ENCODE measurements at places on chromosomes 3 and 15.

- no peak for DNase-seq
These were observed 288.3 kb upstream of the TGFBR2 start for GRCh38 chr3:30318110-30318509.

- no peak for DNase-seq
These were observed 34.3 kb downstream of the INTS14 start for GRCh38 chr15:65576664-65577063.

- no peak for DNase-seq
These were observed 33.8 kb upstream of the XIRP1 start for GRCh38 chr3:39226106-39226741.

DNA sequence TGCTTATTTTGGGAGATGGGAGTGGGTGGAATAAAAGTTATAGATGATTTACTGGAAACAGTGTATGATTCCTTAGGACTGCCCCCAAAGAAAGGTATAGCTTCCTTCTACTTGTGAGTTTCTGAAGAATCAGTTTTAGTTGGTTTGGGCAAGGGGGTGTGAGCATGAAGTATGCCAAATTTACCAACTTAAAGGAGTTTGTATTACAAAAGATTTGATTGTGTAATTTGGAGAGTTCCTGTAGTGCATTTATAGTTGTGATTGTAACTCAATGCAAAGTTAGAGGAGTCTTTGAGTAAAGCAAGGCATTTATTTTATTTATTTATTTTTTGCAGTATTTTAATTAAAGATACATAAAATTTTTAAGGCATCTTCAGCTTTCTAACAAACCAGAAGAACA, 42.8 kb downstream of the TSC22D2 start:
- no peak for DNase-seq

DNA sequence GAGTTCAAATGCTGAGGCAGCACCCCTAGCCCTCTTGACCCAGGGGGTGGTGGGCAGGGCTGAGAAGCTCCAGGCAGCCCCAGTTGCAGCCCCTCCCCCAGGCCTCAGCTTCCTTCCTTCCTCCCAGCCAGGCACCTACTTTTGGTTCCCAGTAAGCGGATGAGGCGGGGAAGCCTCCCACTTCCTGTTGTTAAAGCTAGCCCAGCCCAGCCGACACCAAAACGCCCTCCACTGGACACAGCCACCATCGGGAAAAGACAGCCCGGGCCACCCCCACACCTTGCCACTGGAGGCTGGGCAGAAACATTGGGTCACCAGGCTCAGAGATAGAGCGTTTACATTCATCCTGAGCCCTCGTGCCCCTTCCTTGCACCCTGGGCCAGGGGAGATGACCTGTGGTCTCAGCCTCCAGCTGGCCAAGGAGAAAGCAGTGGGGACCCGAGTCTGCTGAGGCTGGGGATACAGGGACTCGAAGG, 3.5 kb downstream of the DUSP7 start:
- DNase-seq: peak; percentile 21

DNA sequence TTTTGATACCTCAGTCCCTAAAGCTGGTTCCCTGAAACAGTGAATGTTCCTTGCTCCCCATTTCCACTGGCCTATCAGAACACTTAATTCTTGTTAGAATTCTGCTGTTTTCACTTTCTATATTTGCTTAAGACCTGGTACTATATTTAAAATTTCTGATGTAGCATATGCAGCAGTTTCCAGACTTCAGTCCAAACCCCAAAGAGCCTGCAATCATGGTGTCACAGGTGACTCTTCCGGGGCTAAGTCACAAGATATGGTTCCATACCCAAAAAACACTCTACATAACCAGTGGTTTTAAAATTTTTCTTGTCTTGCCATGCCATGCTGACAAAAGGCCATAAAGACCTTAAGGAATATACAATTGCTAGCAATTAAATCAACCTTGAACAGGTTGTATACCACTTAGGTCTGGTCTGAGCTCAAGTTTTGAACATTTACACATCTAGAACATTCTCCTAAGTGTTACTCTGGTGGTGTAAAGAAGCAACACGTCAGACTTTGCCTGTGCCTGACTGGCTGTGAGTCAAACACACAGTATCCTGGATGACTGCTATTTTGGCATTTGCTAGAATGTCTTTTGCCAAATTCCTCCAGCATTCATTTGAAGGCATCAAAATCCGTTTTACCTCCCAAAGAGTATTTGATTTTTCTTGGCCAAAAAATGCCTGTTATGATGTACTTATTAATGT, 160.0 kb downstream of the FRMD5 start:
- DNase-seq: no peak

- no peak for DNase-seq
These were observed 139.4 kb downstream of the RPLP1 start for GRCh38 chr15:69591905-69592508.

DNA sequence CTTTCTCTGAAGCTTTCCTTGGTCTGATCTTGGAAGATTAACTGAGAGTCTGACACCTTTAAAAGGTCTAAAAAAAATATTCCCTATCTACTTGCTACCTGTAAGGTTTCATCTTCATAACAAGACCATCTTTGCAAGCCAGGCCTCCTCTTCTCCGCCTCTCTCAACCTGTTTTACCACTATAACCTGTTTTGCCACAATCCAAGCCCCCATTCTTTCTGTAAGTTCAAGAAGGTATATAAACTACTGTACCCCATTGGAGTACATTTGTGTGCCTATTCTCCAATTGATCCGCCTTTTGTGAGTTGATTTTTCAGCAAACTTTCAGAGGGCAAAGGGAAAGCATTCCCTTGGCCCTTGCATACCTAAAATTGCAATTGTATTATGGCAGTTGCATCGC, 319.3 kb upstream of the NECTIN3 start:
- no peak for DNase-seq

- DNase-seq: no peak
These were observed 10.8 kb downstream of the RASL12 start for GRCh38 chr15:65056868-65057548.

GRCh38 chr3:62134061-62134496, 239.3 kb downstream of the FEZF2 start:
- DNase-seq: no peak

DNA sequence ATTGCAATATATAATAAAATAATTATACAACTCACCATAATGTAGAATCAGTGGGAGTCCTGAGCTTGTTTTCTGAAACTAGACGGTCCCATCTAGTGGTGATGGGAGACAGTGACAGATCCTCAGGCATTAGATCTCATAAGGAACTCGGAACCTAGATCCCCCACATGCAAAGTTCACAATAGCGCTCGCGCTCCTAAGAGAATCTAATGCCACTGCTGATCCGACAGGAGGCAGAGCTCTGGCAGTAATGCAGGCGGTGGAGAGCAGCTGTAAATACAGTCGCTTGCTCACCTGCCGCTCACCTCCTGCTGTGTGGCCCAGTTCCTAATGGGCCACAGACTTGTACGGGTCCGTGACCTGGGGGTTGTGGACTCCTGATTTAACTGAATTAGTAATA, 87.8 kb downstream of the P3H2 start:
- no peak for DNase-seq

DNA sequence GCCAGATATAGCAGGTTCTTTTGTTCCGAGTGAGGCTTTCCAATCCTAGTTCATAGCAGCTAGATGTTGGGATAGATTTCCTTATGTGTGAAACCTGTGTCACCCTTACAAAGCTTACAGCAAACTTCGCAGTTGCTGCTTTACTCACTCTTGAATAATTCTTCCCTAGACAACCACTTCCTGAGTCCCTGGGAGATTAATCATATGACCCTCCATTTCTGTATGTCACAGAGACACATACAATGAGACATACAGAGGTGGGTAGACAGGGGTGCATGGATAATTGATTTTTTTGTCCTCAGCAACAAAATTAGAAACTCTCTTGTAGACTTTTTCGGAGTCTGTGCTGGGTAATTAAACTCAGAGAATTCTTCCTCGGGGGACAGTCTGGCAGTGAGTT, 163.2 kb downstream of the NSUN3 start:
- no peak for DNase-seq

GRCh38 chr3:139173372-139174108, 128.8 kb upstream of the PRR23C start:
- DNase-seq: no peak

DNA sequence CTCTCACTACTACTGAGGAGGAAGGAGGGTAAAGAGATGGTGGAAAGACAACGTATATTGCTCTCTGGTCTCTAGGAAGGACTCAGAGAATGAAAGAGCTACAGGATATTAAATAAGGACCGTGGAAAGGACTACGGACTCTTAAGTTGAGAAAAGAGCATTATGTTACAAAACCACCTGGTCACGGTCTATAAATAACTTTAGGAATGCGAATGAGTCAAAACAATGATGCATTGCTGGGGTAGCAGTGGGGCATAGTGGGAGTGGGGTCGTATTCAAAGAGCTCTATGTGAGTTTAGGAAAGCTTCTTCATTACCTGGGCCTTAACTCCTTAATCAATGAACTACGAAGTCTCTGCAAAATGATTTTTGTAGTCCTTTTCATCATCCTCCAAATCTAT, 295.7 kb upstream of the SOX14 start:
- DNase-seq: no peak

DNA sequence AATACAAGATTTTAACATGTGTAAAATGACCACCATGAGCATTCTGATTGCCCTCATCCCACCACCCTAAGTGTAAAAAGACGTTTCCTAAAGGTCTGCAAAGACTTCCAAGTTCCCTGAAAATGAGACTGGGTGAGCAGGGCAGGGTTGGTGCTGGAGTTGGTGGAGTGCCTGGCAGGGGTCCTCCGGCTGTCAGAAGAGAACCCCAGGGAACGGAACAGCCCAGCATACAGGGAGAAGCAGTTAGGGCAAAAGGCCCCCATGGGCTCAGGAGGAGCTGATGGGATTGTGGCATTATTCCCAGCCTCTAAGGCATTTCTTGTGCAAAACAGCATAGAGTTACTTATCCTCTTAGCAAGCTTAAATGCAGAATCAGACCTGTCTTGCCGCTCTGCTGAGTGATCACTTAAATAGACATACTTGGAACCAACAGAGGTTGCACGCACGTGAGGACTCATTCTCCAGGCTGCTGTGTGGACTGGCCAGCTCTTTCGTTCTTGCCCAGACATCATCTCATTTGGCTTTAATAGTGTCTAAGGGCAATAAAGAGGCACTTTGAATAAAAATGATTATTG, 36.0 kb downstream of the XYLB start:
- no peak for DNase-seq

DNA sequence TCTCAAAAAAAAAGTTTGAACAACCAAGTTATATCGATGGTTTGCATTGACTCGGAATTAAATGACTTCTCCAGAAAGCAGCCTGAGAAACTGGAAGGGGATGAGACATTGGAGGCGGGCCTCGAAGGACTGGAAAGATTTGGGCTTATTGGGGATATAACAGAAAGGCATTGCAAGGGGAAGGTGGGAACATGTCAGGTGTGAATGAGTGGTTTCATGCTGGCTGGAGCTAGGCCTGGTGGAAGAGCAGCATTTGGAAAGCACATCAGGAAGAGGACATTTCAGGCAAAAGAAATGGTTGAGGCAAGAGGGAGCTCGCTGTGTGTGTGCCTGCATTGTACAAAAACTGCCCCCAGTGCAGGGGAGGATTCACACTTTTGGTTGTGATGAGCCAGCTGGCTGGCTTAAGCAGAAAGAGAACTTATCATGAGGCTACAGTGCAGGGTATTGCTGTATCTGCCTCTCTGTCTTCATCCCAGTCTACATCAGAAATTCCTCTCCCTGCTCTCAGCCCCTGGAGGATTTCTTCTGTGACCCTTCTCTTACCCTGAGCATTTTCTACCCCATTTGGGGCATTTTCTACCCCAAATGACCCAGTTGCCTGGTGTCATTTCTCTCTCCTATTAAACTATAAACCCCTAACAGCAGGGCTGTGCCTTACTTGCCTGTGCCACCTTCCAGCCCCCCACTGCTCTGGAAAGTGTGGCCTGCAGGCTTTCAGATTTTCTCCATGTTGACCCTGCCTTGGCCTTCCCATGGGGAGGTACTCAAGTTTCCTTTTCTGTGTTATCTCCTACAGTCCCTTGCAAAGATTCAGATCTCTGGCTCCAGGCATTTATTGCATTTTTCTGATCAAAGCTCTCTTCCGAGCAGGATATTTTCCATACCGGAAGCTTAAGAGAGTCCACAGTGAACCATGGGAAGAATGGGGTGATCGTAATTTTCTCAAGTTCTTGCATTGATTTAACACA, 64.4 kb upstream of the FLNB start:
- no peak for DNase-seq

GRCh38 chr3:84893211-84893610, 65.6 kb upstream of the CADM2 start:
- no peak for DNase-seq

DNA sequence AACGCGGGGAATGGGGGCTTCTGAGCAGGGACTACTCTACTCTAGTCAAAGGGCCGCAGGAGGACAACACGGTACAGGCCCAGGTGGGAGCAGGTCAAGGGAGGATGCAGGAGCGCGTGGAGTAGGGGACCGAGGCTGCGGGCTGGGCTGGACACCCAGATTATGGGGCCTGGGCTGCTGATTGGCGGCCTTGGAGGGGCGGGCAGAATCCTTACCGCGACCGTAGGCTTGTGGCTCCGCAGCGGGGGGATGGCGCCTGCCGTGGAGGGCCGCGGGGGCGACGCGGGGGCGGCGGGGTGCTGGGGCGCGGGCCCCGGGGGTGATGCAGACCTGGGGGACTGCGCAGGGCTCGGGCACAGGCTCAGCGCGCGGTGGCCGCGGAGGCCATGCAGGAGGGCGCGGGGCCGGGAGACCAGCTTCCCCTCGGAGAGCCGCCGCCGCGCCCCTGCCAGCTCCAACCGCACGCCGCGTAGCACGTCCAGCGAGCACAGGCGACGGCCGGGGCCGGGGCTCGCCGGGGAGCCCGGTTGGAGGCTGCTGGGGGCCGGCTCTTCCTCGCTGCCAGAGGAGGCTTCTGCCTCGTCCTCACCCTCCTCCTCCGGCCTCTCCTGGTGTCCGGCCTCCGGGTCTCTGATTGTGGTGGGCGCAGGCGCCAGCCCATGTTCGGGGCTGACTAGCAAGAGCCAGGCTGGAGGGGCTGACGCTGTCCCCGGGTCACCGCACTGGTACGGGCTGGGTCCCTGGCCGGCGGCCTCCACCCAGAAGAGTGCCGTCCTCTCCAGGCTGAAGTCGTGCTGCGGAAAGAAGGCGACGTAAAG, 12.9 kb downstream of the UBAP1L start:
- no peak for DNase-seq

GRCh38 chr3:14849638-14850230, 31.0 kb downstream of the FGD5 start:
- no peak for DNase-seq
